ENCODE measurements at places on chromosomes 2 and 18.

- DNase-seq: no peak
Measured at GRCh38 chr2:12070581-12070980, 324.1 kb downstream of the LPIN1 start.

DNA sequence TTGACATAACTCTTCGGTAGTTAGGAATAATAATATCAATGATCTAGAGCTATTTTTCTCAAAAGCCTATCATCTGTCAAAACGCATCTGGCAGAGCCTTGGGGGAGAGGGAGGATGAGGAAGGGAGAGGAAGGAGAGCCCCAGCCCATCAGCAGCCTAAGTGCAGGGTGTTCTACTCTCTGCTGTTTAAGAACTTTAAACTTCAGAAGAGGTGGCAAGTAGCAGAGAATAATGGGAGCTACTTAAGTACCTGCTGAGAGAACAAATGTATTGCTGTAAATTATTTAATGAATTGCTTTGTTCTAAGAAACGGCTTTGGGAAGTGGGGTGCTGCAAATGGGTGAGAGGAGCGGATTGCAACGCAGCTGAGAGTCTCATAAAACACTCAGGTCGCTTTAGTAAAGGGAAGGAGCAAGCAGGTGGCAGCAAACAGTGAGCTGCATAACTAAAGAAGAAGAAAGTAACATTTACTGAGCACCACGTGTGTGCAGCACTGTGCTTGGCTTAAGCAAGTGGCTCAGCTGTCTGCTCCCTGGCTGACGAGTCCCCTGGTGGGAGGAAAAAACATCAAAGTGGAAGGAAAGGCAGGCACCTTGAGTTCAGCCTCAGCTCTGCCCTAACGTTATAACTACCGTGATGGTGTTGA lies 26.3 kb upstream of the SH3RF3 start:
- no peak for DNase-seq

GRCh38 chr2:17959356-17959755 lies 80.9 kb downstream of the KCNS3 start:
- DNase-seq: no peak

DNA sequence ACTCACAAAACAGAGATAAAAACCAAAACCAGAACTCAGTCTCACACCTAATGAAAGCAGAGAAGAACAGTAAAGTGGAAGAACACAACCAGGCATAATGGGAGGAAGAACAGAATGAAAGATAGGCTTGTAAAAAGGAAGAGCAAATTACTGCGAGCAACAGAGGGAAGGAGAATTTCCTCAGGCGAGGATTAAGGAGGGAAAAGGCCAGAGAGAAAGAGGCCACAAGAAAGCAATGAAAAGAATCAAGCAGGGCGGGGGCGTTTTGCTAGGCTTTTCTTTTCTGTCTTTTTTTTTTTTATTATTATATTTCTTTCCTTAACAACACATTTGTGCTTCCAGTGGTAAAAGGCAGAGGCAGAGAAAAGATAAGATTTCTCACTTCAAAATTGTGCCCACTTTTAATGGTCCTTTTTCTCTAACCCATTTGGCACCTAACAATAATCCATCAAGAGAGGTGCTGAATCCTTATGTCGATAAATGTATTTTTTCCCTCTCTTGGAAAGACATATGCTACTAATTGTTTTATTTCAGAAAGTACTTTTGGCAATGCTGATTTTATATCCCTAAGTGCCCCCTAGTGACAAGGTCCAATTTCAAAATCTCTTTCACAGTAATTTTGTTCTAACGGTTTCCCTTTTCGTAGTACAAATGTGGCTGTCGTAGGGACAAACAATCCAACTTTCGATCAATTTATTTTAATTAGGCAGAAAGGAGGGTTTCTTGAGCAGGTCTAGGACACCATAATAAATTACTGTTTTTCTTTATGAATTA lies 138.7 kb upstream of the AQP4 start:
- DNase-seq: no peak

DNA sequence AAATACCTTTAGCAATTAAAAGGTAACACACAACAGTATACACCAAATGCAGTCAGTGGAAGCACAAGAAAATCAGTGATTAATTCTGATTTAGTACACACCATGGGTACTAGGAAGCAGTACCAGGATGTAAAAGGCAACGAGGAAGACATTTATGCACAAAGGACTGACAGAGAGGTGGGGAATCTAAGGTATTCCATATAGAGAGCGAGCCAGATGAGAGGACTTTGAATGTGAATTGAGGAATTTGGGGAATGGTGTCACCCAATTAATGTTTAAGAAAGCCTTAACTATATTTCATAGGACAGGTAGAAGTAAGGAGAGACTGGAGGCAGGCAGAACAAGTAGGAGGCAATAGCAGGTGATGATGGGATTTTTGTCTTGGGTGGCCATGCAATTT lies 11.7 kb downstream of the CPS1 start:
- DNase-seq: no peak

- no peak for DNase-seq
Measured at GRCh38 chr2:69998761-69999160, 37.3 kb upstream of the ASPRV1 start.

DNA sequence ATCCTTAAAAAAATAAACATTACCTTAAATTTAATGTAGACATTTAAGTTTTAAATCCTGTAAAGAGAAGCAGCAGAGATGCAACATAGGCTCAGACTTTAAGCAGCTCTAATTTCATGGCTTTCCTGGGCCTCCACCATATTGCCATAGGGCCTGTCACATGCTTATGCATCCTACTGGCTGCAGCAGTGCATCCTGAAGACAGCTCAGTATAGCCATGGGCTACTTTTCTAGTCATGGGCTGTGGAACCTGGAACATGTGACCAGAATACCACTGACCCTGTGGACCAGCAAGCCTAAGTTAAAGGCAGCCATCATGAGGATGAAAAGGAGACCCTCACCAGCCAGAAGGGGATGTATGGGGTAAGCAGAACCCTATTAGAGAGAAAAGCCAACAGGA lies 10.7 kb downstream of the RMP24 start:
- no peak for DNase-seq

GRCh38 chr2:190466819-190467446 lies 58.8 kb downstream of the MFSD6 start:
- no peak for DNase-seq

- DNase-seq: no peak
Measured at GRCh38 chr2:168430431-168430830, 25.6 kb upstream of the CERS6 start.

GRCh38 chr2:100365434-100365833 lies 43.1 kb upstream of the LONRF2 start:
- no peak for DNase-seq

DNA sequence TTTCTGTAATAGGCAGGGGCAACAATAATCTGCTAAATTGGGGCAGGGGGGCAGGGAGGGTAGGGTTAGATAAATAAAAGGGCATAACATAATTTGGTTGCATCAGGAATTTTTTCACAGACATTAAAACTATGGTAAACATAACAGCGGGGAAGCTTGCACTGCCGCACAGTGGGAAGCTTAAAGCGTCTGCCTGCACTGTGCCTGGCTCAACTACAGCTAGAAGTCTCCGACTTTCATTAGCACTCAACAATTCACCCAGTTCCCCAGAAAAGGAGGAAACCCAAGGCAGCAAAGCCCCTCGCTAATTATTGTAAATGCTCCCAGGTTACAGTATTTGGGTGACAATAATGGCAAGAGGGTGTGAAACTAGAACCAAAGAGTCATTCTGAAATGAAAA lies 562.9 kb downstream of the ARHGAP15 start:
- DNase-seq: no peak

- DNase-seq: no peak
Measured at GRCh38 chr2:8563814-8564474, 117.9 kb upstream of the ID2 start.

DNA sequence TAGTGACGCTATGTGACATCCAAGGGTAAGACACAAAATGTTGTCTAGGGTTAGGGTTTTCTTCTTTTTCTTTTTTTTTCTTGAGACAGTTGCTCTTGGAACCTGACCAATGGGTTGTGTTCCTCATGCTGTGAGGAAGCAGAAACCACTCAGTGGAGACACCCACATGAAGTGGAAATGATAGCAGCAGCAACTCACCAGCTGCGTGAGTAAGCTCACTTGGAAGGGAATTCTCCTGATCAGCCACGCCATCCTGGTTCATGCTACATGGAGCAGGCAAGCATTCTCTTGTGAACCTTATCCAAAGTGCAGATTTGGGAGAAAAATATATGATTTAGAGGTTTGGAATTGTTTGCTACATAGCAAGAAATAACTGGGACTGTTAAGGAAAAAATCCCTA lies 863.7 kb downstream of the EPHA4 start:
- DNase-seq: no peak

- no peak for DNase-seq
Measured at GRCh38 chr2:202148515-202149154, 75.6 kb downstream of the KIAA2012 start.

DNA sequence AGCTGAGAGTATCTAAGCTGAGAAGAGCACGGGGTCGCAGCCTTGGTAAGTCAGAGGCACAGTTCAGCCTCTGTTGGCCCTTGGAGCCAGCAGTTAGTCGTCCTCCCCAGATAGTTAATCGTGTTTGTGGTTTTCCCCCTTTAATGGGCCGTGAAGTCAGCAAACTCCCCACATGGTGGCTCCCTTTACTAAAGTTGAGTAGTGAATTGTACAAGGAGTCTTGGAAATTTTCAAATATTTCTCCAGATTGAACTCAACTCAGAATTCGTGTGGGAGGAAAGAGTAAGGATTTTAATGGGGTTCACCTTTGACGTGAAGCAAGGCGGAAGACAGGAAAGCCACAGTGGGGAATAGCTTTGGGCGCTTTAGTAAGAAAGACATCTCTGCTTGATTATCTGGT lies 2.4 kb upstream of the ADCYAP1 start:
- DNase-seq: no peak

GRCh38 chr2:36359067-36359466 lies 3.5 kb downstream of the CRIM1 start:
- DNase-seq: no peak

DNA sequence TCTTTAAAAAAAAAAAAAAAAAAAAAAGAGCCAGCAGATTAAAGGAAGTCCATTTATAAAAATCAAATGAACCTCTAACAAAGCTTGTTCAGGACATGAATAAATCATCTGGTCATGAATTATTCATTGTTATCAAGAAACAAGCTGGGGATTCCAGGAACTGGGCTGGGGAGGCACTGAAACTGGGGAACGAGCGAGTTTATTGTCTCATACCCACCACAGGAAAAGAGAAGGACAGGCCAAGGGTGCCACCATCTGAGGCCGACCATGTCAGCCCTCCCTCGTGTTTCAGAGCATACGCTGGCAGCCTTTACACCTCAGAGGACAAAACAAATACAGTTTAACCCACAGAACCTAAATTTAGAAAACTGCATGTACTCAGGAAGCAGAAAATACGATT lies 164.2 kb downstream of the VWC2L start:
- no peak for DNase-seq

DNA sequence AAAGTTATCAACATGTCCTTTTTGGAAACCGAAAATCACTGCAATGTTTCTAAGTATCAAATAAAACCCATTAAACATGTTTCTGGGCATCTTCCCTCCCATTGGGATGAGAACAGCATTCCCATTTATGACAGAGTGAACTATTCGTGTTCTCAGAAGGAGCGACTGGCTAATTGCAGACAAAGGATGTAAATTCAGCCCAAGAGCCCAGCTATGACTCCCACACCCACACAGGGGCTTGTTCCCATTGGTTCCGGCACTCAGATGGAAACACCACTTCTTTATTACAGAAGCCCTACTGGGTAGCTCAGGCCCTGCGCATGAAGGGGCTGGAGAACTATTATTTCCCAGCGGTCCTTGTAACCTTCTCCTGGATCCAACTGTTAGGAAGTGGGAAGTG lies 16.6 kb upstream of the NPAS2 start:
- no peak for DNase-seq

DNA sequence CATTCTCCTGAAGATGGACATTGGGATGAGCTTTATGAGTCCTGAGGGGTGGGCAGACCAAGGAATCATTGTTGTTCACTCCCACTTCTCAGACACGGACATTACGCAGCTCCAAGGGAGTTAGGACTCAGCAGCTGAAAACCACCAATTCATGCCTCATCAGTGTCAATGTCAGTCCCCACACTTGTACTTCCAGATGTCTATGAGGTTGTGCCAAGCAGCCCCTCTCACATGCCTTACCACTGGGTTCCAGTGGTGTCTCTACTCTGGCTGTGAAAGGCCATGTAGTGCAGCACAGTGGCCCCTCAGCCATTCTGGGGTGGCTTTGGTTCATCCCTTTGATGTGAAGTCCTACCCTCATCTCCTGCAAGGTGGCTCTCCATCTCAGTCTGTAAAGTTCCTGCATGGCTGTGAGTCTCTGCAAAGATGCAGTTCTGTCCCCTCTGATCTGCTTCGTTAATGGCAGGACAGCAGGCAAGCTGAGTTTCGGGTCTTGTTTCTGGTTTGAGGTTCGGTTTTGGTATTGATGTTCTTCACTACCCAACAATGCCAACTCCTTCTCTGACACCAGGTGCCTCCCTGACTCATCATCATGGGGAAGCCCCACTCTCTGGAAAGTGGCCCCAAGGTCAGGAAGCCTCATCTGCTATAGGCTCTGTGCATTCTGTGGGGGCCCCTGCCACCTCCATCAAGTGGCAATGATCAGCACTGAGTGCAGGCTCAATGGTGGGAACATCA lies 14.0 kb upstream of the COL6A3 start:
- DNase-seq: peak; percentile 92

DNA sequence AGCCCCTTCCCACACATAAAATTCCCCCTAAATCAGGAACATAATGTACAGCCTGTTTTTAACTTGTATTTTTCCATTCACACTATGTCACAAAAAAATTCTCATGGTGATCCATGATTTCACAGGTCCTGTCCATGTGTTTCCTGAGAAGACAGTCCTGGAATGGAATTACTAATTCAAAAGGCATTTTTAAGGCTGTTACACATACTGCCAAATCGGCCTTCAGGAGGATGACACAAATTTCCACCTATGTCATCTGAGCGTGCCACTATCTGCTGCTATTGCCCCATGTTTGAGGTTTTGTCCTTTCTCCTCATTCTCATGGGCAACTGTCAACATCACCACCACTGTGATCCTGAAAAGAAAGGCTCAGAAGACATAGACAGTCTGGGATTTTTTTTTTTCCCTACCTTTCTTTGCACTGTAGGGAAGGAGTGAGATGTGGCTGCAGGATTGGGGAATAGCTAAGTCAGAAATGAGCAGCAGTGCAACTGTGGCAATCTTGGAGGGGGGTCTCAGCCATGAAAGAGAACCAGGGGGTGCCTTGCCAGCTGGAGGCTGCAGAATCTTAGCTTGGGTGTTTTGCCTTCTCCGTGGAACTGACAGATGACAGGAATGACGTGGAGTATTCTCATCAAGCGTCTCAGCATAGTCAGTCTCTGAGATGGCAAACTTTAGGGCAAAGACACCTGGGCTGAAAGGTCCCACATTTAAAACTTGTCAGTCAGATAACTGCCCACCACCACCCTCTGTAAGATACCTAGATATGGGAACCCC lies 73.4 kb downstream of the MARCHF4 start:
- DNase-seq: no peak

GRCh38 chr2:64137996-64138395 lies 6.2 kb downstream of the PELI1 start:
- DNase-seq: no peak
